Erythroblast (primary cell): ENCODE measurements at places on chromosomes 2 and 18.

DNA sequence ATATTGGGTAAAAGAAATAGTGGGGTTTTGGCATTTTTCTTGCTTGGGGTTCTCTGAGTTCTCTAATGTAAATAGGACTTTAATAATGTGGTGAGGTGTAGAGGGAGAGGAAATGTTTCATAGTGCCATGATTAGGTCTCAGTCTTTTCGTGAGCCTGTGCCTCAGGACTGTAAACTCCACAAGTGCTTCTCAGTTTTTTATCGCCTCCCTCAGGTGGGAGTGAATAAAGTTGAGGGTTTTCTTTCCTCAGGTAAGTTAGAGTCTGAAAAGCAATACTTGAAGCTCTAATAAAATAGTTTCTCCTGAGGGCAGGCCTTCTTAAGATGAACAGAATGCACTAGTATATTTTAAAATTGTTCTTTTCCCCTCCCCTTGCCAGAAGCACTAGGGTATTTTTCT lies 243.1 kb upstream of the SETBP1 start:
- no peak for DNase-seq

GRCh38 chr2:235234736-235235135 lies 259.1 kb upstream of the AGAP1 start:
- DNase-seq, result no peak

GRCh38 chr2:234770031-234770506 lies 181.7 kb upstream of the SH3BP4 start:
- DNase-seq, result no peak

GRCh38 chr18:2326999-2327398 lies 244.3 kb downstream of the METTL4 start:
- no peak for DNase-seq

DNA sequence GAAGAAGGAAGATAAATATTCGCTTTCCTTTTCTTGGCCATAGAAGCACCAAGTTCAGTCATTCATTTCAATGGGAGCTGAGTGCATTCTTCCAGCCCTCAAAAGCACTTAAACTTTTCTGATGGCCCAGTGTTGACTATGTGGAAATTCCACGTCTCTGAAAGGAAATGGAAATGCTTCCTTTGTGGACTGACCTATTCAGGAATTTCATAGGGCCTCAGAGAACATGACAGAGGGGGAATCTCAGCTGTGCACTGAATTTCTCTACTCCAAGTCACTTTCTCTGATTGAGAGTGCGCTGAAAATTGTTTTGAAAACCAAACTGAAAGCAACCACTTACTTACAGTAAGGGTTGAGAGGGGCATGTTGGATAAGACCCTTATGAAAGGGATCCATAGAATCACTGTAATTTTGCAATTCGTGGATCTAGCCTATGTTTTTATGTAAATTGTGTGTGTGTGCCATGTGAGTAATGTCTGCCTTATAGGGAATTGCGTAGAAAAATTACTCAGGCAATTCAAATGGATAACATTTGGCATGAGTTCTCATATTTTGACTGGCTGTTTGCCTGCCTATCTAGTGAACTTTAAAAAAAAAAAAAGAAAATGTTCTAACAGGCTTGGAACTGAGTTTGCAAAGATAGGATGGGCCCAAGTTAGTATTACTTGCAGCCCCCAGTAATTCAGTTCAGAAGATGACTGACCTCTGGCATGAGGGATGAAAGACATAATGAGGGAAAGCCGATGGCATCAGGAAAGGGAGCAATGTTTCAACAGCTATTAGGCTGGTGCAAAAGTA lies 437.0 kb downstream of the PTPRM start:
- DNase-seq, result no peak

- no peak for DNase-seq
Measured at GRCh38 chr18:56492136-56492535, 146.3 kb downstream of the TXNL1 start.

DNA sequence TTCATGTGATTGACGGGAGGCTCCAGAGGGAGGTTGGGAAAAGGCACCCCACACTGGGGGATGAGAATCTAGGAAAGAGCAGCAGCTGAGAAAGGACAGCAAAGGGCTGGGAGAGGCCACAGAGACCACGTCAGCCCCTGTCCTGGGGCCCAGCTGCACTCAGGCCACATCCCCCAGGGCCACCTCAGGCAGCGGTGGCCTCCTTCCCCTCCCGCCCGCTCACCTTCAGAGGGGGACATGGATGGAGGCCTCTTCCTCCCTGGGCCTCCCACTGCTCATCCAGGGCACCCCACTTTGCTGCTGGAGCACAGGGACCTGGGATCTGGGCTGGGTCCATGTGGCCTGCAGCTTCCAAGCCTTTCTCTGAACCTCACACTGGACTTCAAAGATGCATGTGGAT lies 199.8 kb upstream of the HDAC4 start:
- no peak for DNase-seq

GRCh38 chr2:120762341-120763061 lies 26.8 kb downstream of the GLI2 start:
- no peak for DNase-seq
